ENCODE measurements at places on chromosomes 16 and 17.

DNA sequence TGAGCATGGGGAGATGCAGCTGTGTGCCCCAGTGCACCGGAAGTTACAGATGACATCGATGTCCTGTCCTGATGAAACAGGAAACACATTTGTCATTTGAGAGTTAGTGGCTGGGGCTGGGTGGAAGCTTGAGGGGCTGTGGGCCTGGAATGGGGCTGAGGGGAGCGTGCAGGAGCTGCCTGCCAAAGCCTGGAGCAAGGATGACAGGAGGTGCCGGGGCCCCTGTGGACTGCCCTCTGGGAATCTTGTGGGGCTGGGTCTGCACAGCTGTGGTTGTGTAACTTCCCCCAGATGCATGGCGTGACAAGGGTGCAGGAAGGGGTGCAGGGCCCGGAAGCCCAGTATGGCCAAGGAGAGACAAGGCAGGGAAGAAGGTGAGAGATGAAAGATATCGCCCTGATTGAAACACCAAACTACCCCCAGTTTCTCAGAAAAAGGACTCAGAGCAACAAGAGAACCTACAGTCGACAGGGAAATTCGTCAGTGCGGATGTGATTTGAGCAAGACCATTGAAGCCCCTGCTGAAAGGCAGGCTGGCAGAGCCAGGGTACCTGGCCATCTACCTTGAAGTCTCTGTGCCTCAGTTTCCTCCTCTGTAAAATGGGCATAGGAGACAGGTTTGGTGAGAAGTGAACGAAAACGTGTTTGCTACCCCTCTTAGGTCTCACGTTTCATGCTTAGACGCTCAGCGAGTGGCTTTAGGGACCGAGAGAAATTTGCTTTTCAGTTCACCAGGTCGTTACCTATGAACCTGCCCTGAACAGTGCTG lies 8.8 kb downstream of the MMP25 start:
- no peak for DNase-seq

DNA sequence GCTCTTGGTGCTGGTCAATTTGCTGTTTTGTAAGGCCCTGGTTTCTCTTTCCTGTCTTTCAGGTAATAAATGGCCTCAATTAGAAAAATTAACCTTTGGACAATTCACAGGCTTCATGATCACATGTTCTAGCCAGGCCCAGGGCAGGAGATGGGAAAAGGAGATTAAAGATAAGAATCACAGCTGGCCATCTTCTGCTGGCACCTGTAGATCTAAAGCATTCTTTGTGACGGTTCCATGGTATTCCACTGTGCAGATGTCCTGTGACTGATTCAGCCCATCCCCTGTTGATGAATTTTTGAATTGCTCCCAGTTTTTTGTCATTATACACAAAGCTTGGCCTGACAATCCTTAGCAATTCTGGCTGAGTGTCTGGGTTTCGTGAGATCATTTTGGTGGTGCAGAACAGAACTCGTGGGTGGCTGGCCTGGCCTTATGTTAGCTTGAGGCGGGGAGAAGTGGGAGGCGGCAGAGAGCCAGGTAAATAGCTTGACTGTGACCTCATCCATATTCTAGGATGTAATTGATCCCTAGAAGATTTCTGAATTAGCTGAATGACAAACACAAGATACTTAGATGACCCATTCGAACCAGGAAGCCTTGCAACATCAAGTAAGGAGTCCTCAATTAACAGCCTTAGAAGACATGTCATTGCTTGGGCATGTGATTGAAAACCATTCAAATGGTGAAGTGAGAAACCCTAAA lies 14.1 kb downstream of the TMC5 start:
- DNase-seq: no peak

DNA sequence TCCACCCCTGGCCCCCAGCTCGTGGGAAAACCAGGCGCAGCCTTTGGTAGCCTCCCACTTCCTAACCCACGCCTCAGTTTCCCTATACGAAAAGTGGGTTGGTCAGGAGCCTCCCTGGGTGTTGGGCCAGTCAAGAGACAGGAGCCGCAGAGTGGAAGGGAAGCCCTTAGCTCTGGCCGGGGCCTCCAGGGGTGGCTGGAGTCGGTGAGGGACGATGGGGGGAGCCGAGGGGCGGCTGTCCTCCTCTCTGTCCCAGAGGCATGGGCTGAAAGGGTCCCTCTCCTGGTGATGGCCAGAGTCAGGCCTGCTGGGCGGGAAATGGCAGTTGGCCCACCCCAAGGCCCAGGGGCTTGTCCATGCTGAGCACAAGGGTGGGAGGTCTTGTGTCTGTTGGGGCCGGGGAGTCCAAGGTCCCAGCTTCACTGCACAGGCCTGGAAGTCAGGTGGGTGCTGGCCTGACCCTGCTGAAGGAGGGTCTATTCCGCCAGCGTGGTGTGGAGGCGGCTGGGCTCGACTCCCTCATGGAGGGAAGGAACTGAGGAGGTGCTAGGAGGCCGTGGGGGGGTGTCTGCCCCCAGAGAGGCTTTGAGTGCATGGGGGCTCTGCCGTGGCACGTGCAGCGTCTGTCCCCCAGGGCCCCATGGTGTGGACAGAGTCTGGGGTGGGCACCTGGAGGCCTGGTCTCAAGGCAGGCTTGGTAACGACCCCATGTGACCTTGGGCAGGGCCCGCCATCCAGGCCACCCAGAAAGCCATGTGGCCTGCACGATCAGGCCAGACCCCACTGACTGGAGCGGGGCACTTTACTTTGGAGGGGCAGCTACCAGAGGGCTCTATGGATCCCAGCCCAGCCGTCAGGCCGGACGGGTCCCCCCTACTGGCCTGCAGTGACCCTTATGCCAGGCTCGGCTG lies 1.1 kb downstream of the SLC16A3 start:
- DNase-seq: no peak

GRCh38 chr17:28055546-28056275 lies 13.2 kb downstream of the NLK start:
- DNase-seq: no peak

GRCh38 chr17:51016099-51016498 lies 104.6 kb downstream of the SPAG9 start:
- DNase-seq: no peak

- no peak for DNase-seq
These were observed 282.6 kb downstream of the CBLN1 start for GRCh38 chr16:48999044-48999443.

GRCh38 chr17:67399676-67400075 lies 22.6 kb downstream of the PITPNC1 start:
- no peak for DNase-seq

DNA sequence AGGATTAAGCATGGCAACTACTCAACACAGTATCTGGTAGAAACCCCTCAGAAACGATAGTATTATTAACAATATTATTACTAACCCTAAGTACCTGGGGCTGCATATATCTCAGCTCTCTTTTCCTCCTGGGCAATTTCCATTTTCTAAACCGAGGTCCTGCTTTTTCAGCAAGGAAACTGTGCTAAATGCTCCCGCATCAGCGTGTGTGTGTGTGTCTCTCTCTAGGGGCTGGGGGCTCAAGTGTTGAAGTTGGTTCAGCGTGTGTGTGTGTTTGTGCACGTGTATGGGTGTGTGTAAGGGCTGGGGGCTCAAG lies 169.3 kb upstream of the MAF start:
- no peak for DNase-seq

DNA sequence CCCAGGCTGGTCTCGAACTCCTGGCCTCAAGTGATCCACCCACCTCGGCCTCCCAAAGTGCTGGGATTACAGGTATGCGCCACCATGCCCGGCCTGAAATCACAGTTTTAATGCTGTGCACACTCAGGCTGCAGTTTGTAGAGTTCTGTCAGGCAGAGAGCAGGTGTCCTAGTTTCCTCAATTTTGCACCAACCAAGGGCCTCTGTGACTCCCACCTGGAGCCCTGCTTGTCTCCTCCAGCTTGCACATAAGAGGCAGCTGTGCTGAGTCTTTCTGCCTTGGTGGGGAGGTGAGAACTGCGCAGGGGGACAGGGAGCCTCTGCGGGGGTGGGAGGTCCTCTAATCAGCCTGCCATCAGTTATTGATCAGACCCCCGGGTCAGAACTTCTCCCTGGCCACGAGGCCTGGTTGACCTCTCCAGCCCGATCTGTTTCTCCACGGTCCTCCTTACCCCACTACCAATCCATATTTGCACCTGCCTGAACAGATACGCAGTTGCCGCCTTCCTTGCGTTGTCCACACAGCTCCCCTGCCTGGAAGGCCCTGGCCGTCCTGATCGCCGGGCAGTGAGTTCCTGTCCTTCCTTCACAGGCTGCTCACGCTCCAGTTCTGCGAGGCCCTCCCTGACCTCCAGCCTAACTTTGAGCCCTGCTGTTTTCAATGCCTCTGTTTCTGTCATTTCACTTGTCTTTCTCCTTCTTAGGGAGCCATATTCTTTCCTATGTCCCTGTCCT lies 48.1 kb upstream of the SIAH1 start:
- no peak for DNase-seq

- DNase-seq: no peak
These were observed 115.0 kb upstream of the ADAMTS18 start for GRCh38 chr16:77549876-77550275.

- no peak for DNase-seq
These were observed 226.3 kb downstream of the WWOX start for GRCh38 chr16:78325468-78326352.

DNA sequence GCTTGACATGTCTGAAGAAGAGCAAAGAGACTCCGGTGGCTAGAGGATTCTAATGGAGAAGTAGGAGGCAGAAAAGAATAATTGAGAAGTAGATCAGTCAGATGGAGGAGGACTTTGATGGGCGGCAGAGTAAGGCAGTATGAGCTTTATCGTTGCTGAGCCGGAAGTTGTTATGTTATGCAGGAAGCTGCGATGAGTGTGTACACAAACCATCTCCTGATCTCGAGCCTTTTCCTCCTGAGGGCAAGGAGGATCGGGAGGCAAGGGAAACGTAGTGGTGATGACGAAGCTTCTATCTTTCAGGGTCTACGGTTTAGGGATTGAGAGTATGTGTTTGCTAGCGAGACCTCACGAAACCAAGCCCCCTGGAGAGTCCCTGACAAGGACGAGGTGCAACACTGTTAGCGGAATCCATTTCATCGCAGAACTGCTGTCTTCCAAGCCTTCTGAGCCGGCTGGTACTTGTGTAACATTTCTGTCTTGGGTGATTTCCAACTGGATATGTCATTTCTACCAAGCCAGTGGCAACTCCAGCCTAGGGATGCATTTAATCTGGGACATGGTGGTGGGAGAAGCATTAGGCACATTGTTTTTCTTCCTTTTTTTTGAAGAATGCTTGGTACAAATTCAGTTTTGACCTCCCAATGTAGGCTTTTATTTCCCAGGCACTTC lies 45.5 kb downstream of the RBFOX1 start:
- DNase-seq: no peak

GRCh38 chr17:55335625-55336024 lies 70.9 kb downstream of the HLF start:
- no peak for DNase-seq

DNA sequence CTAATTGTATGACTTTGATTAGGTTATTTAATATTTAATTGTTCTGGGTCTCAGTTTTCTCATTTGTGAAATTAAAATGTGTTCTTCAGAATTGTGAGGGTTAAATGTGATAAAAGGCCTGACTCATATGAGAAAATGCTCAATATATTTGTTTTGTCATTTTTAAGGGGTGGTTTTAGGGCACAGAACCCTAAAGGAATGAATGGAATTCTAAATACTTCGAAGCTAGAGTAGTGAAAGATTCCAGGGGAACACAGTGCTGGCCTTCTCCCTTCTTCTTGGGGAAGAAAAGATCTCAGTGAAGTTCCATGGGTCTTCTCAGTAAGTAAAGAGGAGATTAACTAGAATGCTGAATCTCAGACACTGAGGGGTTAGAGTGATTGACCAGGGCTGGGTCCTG lies 3.9 kb upstream of the SMPD3 start:
- no peak for DNase-seq

- no peak for DNase-seq
These were observed 8.4 kb downstream of the RARA start for GRCh38 chr17:40317345-40317873.

GRCh38 chr17:72931635-72932034 lies 160.9 kb downstream of the SLC39A11 start:
- no peak for DNase-seq

- no peak for DNase-seq
These were observed 102.3 kb downstream of the XYLT1 start for GRCh38 chr16:17368446-17368845.

GRCh38 chr16:3751878-3752277 lies 34.6 kb upstream of the TRAP1 start:
- DNase-seq: no peak

DNA sequence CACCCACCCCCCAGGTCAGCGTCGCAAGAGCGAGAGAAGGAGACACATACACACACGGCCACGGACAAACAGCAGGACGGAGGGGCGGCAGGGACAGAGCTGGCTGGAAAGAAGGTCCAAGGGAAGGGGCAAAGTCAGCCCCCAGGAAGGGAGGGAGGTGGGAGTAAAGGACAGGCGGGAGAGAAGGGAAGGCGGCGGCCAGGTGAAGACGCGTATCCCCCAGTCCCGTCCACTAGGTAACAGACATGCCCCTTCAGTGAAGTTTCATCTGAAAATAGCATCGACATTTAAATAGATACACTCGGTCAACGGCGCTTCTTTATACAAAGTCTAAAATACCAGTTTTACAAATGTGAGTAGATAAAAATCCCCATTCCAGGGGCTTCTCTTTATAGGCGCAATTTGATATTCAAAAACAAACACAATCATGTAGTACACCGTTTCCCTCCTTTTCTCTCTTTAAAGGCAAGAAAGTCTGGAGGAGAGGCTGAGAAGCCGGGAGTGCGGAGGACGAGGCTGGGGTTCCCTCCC lies 4.5 kb downstream of the CBX8 start:
- no peak for DNase-seq

- DNase-seq: no peak
These were observed 2247.5 kb downstream of the TP53TG3F start for GRCh38 chr16:35706901-35707300.

DNA sequence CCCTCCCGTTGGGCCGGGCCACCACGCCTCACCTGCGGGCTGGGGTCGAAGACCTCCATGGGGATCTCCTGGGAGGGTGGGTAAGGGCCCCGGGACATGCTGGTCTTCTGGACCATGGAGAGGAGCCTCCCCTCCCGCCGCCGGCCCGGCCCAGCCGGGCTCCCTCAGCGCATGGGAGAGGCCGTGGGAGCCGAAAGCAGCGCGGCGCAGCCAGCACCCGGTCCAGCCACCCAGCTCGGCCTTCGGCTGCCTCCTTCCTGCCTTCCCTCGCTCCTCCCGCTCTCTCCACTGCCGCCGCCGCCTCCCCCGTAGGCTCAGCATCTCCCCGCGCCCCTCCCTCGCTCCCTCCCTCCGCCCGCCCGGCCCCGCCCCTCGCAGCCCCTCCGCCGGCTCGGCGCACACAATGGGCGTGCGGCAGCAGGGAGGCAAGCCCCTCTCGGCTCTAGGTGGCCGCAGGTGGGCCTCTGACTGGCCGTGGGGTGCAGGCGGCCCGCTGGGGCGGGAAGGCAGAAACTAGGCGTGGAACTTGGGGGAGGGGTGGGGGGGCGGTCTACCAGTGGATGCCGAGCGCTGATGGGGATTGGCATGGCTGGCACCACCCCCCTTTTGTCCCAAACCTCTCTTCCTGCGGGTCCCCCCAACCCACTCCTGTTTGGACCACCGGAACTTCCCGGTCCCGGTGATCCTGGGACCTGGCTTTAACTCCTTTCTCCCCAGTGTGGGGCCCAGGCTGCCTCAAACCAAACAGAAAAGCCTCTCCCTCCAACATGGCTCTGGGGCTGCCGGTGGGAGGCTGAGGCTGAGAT lies at the start of gene CACNB1:
CACNB1 (minus strand) TSS at position 290 of the 806 bp plus-strand sequence; CDS start at position 116, 174 bp downstream.
- peak; percentile 46 for DNase-seq

- DNase-seq: no peak
These were observed 25.2 kb upstream of the ABCC12 start for GRCh38 chr16:48180868-48181480.

GRCh38 chr16:50709061-50709684 lies 15.8 kb downstream of the NOD2 start:
- no peak for DNase-seq

- no peak for DNase-seq
These were observed 16.9 kb downstream of the DOC2B start for GRCh38 chr17:164303-165235.

All from NCI-H1930 (cell line).